ENCODE measurements at places on chromosomes 11 and 22.

DNA sequence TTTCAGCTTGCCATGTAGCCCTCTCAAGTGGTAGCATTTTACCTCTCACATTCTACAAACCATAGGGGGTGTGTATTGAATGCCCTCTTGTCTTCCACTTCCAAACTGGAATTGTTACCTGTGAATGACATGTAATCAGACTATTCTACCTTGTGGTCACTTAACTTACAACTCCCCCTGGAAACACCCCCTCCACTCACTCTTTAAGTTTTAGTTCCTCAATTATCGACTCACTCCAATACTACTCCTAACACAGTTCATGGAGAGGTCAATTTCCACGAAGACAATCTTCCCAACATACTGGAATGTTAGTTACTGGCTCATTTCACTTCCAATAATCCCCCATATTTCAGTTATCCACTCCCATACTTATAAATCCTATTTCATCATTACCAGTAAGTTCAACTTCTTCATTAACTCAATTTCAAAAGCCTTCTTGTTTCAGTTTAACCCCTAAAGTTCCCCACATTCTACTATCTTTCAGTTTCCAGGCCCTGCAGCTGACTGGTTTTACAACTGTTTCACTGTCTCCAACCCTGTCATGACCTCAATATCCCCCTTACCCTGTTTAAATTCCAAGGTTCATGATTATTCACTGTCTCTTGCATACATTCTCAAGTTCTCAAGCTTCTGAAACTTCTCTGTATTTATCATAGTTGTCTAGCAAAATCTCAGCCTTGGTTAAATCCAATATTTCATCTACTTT, 92.5 kb downstream of the C11orf87 start:
- no peak for DNase-seq

GRCh38 chr11:134516529-134516928, 104.5 kb upstream of the B3GAT1 start:
- no peak for DNase-seq

DNA sequence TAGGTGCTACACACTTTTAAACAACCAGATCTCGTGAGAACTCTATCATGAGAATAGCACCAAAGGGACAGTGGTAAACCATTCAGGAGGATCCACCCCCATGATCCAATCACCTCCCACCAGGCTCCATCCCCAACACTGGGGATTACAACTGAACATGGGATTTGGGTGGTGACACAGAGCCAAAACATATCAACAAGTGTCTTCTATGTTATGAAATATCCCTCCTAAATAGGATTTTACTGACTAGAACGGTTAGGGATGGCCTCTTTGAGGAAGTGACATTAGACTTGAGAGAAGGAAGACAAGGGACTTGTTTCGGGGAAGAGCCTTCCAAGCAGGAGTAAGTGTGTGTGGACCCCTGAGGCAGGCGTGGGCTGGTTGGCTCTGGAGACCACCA, 11.9 kb upstream of the MRPL11 start:
- no peak for DNase-seq

DNA sequence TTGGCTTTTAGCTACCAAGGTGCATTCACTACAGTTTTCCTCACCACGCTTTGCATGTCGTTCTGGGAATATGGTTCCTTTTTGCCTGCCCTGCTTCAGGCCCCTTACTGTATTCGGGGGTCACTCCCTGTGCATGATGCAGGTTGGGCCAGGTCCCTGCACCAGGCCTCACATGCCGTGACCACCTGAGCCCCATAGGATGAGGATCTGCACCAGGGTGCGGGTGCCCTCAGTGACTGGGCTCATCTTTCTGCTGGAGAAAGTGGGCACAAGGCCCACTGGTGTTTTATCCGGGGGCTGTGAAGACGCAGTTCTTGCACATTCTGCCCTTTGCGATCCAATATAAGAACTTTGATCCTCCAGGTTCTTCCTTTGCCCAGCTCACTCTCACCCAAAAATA, 45.7 kb upstream of the CABP7 start:
- DNase-seq: no peak

- DNase-seq: no peak
Observed at GRCh38 chr11:72969894-72970335, 155.7 kb downstream of the ATG16L2 start.

DNA sequence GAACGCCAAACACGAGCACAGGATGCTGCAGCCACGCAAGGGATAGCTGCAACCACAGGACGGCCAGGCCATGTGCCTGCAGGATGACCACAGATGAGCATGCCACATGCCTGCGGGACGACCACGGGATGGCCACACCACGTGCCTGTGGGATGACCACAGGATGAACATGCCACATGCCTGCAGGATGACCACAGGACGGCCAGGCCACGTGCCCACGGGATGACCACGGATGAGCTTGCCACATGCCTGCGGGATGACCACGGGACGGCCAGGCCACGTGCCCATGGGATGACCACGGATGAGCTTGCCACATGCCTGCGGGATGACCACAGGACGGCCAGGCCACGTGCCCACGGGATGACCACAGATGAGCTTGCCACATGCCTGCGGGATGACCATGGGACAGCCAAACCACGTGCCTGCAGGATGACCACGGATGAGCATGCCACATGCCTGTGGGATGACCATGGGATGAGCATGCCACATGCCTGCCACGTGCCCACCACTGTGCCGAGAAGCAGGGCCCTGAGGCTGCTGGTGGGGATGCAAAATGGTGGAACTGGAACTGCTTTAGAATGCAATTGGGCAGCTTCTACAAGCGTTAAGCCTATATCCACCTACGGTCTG, 12.8 kb upstream of the MOB2 start:
- no peak for DNase-seq

- no peak for DNase-seq
Observed at GRCh38 chr22:39278040-39278439, 33.3 kb upstream of the PDGFB start.

DNA sequence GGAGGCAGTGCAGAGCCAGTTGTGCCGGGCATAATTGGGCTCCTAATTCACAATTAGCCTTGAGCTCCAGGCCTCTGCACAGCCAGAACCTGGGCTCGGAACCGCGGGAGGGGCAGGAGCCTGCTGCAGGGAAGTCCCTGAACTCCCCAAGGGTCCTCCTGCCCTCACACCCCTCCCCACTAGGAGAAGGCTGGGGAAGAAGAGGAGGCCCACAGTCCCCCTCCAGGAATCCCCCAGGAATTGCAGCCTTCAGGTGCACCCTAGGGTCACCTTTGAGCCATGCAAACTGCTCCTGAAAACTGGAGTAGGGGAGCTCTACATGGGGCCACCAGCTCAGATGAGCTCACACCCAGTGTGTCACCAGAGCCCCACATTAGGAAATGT, 93.8 kb upstream of the LMO1 start:
- no peak for DNase-seq

DNA sequence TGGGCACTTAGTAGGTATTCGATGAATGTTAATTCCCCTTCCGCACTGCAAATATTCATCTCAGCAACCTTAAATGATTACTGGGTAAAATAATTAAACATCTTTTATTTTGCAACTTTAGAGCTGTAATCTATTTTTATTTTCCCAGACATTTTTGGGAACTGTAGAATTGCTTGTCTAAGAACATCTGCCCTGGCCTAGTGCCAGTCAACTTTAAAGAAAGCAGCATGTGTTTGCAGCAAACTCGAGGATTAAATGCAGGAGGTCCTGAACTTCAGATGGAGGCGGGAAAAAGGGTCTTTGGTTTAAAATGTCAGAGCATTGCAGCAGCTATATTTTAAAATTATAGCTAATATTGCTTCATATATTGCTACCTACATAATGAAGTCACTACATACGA, 190.0 kb downstream of the PGR start:
- DNase-seq: no peak

GRCh38 chr22:18136563-18137320, 13.2 kb upstream of the USP18 start:
- DNase-seq: no peak

DNA sequence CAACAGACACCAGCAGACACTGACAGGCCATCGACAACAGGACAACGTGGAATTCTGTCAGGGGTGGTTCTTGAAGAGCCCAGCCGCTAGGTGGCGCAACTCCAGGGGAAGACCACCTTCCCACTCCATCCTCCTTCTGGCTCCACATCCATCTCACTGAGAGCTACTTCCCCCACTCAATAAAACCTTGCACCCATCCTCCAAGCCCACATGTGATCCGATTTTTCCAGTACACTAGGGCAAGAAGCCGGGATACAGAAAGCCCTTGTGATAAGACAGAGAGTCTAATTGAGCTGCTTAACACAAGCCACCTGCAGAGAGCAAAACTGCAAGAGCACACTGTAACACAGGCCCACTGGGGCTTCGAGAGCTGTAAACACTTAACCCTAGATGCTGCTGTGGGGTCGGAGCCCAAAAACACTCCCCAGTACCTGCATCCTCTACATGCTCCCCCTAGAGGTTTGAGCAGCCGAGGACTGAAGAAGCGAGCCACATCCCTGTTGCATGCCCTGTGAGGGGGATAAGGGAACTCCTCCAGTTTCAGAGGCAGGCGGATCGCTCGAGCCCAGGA, 11.5 kb upstream of the RAB39A start:
- DNase-seq: peak; percentile 2

DNA sequence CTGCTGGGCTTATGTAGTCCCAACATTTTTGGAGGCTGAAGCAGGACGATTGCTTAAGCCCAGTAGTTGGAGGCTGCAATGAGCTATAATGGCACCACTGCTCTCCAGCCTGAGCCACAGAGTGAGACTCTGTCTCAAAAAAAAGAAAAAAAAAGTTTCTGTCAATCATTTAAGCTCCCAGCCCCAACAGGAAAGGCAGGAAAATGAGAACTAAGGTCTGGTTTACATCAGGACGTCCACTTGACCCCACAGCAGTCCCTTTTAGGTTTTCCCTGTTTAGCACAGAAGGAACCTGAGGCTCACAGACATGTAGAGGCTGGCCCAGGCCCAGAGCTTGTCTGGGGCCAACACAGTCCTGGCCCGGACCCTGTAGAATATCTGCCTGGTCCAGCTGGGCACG, 9.2 kb upstream of the TTLL1 start:
- no peak for DNase-seq

DNA sequence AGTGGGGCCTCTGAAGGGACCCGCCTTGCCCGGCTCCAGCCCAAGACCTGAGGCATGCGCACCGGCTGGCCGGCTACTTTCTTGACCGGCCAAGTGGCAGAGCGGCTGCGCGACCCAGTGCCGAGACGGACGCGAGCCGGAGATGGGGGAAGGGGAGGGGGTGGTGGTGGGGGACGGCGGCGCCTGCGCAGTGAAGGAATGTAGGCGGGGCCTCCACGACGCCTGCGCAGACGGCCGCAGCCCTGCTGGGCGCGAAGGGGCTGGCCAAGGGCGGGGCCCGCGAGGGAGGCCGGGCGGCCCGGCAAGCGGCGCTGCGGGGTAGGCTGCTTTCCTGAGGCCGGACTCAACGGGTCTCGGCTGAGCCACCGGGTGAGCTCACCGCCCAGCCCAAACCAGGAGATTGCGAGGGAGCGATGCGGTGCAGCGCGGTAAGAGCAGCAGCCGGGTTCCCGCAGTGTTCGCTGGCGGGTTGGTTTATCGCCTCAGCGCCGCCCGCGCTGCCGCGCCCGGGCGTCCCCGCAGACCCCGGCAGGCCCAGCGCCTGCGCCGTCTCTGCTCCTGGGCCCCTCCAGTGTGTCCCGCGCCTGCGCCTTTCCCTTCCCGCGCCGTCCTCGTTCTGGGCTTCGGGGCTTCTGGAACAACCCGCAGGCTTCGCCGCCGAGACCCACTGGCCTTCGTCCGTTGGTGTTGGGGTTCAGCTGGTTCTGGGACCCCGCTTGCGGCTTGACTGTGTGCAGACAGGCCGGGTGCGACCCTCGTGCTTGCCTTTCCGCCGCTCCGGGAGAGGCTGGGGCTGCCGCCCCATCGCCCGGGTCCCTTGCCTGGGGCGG, at the start of gene SPECC1L:
SPECC1L (plus strand) TSS at position 276 of the 830 bp plus-strand sequence. CDS start 31,401 bp downstream, outside the sequence.
- peak; percentile 86 for DNase-seq

DNA sequence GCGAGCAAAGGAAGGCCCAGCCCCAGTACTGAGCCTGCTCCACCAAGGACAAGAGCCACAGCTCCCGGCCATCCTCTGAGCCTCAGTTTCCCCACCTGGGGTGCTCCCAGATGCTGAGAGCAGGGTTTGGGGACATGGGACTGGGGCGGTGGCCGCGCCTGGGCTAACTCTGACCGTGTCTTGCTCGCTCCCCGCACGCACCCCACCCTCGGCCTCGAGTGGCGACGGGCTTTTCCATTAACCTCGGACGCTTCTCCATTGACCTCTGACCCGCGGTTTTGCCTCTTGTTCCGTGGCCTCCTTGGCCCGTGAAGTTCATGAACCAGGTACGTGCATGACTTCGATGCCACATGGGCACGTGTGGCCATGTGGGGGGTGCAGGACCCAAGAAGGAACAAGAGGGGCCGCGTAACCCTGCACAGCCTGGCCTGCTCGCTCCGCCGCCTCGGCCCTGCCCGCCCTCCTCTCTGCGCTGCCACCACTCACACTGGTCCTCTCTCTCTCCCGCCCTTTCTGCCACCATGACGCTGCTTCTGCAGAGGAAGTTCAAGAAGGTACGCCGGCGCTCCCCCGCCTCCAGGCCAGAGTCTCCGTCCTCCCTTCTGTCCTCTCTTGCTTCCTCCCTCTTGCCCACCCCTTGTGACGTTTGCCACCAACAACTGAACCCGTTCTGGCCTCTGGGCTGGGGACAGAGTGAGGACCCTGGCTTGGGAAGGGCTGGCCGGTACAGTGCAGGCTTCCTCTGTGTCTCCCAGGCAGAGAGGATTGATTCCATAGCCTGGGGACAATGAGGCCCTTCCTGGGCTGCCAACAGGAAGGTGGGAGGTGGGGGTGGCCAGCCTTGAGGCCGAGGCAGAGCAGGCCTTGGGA, 6.9 kb downstream of the TNNT3 start:
- DNase-seq: no peak

GRCh38 chr11:126095745-126096144, 33.1 kb upstream of the CDON start:
- no peak for DNase-seq

GRCh38 chr11:31817054-31817620, 6.0 kb upstream of the PAX6 start:
- no peak for DNase-seq

GRCh38 chr11:36487619-36488018, 22.5 kb downstream of the TRAF6 start:
- no peak for DNase-seq

DNA sequence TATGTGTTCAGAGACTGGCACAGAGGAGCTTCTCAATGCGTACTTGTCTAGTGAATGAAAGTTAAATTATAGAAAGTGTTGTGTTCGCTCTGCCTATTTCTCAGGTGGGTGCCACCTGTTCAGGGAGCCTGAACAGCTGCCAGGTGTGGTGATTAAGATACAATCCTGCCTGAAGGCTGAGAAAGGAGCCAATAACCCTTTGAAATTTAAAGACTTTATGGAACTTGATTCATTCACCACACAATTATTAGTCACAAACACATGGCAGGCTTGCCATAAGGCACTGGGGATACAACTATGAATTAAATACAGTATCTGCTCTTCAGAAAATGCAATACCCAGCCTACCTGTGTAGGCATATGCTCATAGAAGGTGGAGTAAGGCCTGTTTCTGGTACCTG, 92.9 kb upstream of the AMOTL1 start:
- DNase-seq: no peak

All from NCI-H1092 (cell line).